ENCODE measurements at places on chromosomes 5 and 9.

- no peak for DNase-seq
These were observed 280.8 kb downstream of the CDH10 start for GRCh38 chr5:24363789-24364481.

DNA sequence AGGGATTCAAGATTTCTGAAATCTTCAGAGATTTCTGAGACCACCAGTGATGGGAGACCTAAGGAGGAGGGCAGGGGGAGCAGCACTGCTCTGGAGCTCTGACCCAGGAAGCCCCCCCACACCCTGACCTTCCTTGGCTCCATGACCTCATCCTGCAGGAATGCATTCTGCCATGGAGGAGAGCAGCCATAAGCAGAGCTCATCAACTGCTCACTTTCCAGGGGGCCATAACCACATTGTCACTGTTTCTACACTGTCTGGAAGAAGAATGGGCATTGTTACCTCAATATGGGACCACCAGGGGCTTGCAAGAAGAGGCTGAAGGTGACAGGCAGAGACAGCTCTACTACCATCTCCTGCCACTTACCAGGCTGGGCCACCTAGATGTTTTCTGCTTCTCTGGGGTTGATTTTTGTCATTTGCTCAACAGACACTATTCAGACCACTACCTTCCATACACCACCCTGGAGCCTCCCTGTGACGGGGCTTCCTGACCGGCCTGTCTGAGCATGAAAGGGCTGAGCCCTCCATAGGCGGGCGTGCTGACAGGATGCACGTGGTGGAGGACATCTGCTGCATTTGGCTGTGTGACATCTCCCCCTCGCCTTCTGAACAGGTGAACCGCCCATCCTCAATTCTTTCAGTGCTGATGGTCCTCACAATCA is 2.3 kb upstream of the TSC1 start:
- no peak for DNase-seq

DNA sequence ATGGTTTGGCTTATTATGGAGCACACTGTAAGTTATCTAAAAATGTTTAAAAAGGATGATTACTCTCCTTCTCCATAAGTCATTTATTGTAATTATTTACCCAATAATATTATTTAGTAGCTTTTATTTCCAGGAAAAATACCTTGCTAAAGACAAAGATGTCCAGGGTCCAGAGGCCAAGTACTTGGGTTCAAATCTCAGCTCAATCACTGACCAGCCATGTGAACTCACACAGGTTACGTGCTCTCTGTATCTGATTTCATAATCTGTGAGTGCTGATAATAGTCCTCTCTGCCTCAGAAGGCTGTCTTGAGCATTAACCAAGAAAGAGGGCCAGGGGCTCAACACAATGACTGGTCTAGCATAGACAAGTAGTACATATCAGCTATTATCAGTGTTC is 27.0 kb downstream of the ALDH1A1 start:
- DNase-seq, result no peak

DNA sequence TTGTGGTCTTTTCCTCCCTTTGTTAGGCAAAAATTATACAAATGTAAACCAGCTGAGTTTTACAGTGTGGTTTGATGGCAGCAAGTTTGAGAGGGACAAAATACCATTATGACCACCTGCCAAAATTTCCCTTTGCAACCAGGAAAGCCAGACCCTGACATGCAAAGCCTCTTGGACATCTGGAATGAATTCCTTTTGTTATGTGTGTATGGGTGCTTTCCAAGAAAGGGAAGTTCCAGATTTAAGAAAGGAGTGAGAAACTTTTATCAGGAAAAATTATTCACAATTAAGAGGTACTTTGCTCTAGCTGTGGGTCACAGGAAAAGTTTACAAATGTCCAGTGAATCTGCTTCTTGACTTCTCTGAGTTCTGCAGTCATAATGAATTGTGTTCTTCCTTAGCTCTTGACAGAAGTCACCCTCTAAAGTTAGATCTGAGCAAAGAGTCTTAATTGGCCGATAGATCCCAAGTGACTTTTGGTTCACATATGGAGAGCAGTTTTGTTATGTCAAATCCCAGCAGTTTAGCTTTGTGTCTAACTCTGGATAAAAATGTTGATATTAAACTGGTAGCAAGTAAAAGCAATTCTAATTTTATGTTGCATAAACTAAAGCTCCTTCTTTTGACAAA is 295.9 kb upstream of the ZNF608 start:
- DNase-seq, result no peak

DNA sequence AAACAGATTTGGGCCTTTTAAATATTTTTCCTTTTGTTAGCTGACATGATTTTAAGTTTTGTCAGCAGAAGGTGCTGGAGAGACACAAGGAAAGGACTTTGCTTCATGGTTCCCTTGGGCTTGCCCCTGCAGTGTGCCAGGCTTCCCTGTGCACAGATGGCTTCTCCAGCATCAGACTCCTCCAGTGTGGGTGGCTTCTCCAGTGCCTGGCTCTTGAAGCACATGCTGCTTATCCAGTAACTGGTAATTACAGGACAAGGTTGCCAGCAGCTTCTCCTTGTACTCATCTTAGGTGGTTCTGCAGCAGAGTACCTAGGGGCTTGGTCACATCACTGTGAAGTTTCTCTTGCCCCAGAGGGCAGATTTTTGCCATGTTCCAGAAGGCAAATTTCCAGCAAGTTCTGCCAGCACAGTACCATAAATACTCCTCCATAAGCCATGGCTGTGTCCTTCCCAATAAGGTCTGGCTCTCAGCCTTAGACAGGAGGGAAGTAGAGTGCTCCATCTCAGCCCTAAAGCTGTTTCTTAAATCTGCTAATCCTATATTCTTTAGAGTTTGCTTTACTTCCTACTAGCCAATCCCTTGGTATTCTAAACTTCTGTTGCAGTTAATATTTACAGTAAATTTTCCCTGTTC is 62.4 kb downstream of the PJA2 start:
- no peak for DNase-seq

DNA sequence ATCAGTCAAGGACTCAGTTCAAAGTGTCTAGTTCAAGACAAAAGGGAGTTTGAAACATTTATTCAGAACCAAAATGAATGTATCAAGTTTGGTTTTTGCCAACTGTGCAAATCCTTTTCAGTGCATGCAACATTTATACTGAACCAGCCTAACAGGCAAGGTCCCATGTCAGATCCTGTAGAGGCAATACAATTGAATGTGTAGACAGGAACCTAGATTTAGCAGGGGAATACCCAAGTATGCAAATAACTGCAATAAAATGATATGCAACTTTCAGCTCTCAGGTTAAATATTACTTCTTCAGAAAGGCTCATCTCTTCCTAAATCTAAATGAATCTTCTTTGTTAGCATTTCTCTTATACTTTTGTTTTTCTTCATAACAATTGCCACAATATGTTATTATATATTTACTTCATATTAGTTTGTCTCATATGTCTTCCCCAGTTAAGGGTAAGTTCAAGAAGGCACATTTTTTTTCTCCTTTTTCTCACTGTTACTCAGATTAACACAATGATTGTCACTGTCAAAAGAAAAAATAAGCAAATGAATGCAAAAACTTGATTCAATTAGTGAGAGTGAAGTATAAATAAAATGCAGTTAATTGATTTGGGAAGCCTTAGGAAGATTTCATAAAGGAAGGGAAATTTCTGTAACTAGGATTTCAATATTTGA is 163.9 kb upstream of the RASA1 start:
- no peak for DNase-seq

- DNase-seq, result no peak
These were observed 15.6 kb downstream of the SLC27A6 start for GRCh38 chr5:128980917-128981316.

GRCh38 chr5:143879646-143880045 is 67.7 kb downstream of the HMHB1 start:
- DNase-seq, result no peak

- DNase-seq, result no peak
These were observed 189.8 kb downstream of the C9orf50 start for GRCh38 chr9:129430940-129431643.

DNA sequence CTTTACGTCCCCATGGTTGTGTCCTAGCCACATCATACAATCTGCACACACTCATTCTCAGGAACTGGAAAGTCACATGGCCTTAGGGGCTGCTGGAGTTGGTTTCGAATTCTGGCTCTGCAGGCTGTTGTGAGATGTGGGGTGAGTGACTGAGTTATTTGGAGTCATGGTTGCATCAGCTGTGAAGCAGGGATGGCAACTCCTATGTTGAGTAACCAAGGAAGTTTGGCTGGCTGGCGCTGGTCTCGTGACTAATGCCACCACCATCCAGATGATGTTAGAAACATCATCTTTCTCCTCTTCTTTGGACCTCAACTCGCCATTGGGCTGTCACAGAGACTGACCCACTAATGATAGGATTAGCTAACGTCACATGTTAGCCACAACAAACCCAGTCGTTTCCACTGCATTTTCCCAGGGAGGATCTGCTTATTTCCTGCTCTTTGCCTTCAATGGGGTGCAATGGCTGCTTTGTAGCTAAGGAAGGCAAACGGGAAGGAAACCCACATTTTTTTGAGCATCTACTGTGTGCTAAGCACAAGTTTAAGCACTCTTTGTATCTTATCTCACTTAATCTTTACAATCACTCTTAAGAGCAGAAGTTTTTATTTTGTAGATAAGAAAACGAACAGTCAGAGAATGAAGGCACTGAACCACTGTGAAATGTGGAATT is 78.1 kb upstream of the UBTD2 start:
- DNase-seq, result peak; percentile 38

DNA sequence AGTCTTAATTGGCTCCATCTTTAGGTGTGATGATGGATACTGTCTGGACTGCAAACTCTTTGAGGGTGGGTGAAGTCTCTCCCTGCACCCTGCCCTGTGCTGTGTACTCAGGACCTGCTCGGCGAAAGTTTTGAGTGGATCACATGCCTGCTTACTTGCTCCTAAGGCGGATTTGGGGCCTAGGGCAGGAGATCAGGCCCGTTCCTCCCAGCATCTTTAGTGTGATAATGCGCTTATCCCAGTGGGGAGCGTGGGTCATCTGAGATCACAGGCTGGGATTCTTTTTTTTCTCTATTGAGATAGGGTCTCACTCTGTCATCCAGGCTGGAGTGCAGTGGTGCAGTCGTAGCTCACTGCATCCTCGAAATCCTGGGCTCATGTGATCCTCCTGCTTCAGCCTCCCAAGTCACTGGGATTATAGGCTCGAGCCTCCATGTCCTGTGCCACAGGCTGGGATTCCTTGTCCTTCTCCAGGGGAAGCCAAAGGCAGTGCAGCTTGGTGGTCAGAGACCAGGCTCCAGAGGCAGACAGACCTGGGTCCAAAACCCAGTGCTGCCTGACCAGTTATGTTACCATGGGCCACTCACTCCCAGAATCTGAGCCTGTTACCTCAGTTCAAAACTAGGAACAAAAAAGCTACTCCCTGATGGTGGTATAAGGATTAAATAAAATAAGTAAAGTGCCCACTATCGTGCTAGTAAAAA is 59.7 kb downstream of the ZNF618 start:
- no peak for DNase-seq

- DNase-seq, result no peak
These were observed 184.2 kb downstream of the NSG2 start for GRCh38 chr5:174229514-174230370.

GRCh38 chr5:91384671-91385430 is 1.7 kb upstream of the ARRDC3 start:
- DNase-seq, result no peak

DNA sequence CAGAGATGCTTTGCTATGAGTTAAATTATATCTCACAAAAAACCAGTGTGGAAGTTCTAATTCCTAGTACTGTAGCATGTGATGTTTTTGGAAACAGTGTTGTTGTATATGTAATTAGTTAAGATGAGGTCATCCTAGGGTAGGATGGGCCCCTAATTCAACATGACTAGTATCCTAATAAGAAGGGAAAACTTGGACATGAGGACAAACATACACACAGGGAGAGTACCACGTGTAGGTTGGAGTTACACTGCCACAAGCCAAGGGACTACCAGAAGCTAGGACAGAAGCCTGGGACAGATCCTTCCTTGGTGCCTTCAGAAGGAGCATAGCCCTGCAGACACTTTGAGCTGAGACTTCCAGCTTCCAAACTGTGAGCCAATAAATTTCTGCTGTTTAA is 234.2 kb downstream of the MCTP1 start:
- no peak for DNase-seq
